Mucosa of descending colon (tissue), 3 donors: ENCODE measurements at places on chromosomes 5 and 9. TPM values are rescaled to one million over a fixed set of nuclear protein-coding genes. Genes with fewer than 3 reads are reported as not detected.

VLDLR gene
- 13.2 TPM for total RNA-seq

CATSPER3 gene
- 1.3 TPM for total RNA-seq

PCDHGA2 gene
- total RNA-seq: 0.41 TPM

DNA sequence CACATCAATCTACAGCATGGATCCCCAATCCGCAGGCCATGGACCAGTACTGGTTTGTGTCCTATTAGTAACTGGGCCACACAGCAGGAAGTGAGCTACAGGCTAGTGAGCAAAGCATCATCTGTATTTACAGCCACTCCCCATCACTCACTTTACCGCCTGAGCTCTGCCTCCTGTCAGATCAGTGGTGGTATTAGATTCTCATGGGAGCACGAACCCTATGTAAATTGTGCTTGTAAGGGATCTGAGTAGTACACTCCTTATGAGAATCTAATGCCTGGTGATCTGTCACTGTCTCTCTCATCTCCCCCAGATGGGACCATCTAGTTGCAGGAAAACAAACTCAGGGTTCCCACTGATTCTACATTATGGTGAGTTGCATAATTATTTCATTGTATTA, 212.7 kb upstream of the FAM174A start:
- DNase-seq: no peak

- DNase-seq: no peak
Measured at GRCh38 chr5:96655085-96655484, 7.1 kb upstream of the CAST start.

DNA sequence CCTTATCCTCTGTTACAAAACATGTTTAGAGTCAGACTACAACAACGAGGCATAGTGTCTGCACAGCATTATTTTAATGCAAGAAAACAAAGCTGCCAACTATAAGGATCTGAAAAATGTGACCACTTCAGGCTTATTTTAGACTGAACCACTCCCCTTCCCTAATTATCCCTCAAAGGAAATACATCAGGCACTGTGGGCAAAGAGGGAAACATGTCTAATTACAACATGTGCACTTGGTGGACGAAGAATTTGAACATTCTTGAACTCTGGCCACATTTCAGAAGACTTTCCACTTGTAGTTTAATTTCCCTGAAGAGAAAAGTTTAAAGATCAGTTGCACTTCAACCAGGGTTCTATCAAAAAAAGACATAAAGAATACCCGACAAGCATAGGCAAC, 3.8 kb downstream of the MTMR12 start:
- no peak for DNase-seq

GRCh38 chr5:166594567-166594966, 1696.9 kb upstream of the WWC1 start:
- DNase-seq: no peak

GRCh38 chr5:75460942-75461610, 50.4 kb downstream of the CERT1 start:
- DNase-seq: no peak

DNA sequence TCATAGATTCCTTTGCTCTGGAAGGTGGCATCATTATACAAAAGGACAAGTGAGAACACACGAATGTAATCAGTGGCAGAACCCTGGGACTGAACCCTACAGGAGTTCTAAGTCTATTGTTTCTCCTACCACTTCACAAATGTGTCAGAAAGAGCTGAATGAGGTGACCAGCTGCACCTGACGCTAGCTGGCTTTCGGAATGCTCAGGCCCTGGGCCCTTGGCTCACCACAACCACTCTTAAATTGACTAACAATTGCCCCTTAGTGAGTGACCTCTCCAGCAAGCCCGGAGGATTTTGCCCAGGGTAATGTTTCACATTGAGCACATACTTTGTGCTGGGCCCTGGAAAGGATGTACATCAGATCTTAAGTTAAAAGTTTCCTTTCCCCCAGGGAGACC, 41.2 kb upstream of the ABCA1 start:
- no peak for DNase-seq

- no peak for DNase-seq
Measured at GRCh38 chr9:3647652-3648051, 121.9 kb upstream of the RFX3 start.

IL17B gene
- not detected for total RNA-seq

DNA sequence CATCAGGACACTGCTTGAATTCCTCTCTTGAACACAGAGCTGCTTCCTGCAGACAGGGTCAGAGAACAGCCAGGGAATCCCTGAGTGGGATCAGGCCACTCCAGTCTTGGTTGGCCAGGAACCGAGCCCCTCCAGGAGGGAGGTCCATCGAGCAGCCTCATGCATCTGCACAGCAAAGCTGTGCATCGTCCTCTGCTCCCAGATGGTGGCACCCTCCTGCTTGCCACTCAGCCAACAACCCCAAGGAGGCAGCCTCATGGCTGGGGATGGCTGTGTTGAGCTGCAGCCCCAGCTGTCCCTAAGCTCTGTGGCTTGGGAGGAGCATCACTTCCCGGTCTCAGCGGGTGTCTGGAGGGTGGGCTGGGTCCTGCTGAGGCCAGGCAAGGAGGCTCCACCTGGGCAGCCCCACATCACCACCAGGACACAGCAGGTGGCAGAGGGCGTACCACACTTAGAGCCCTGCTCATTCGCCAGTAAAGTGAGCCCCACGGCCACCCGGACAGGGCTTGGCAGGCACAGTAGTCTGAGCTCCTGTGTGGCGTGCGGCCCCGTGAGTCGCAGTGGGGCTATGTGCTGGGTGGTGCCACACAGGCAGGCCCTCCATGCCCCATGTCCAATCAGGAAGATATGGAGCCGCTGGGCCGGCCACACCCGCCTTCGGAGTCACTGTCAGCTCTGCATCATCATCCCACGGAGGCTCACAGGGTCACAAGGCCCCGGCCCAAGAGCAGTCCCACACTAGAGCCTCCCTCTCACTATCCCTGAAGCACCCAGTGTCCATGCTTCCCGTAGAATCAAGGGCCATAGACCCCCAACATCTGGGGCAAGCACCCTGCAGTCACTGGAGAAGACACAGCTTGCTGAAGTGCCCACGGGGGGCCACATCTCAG, 11.9 kb downstream of the LPCAT1 start:
- DNase-seq: peak; percentile 24

GRCh38 chr5:37966291-37966690, 126.5 kb upstream of the GDNF start:
- no peak for DNase-seq

DNA sequence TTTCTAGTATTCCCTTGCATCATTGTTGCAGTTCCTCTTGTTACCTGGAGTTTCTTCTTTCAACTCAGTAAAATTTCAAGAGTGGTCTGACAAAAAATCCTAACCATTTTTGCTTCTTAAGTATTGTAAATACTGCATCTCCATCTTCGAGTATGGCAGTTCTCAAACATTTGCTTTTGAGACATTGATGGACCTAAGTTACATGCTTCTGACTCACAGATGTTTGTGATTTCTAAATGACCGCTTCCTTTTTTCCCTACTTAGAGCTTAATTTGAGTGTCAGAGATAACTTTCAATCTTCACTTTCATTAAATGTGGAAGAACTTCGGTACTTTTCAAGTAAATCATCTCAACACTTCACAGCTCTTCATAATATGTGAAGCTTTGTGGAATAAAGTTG, 4.2 kb downstream of the UHRF2 start:
- DNase-seq: no peak
